Activated T-helper 1 cell treated with anti-CD3 and anti-CD28 coated beads, Interleukin-2, amount 50 U/mL, for 16 hours (primary cell): ENCODE measurements at places on chromosomes 7 and 10.

DNA sequence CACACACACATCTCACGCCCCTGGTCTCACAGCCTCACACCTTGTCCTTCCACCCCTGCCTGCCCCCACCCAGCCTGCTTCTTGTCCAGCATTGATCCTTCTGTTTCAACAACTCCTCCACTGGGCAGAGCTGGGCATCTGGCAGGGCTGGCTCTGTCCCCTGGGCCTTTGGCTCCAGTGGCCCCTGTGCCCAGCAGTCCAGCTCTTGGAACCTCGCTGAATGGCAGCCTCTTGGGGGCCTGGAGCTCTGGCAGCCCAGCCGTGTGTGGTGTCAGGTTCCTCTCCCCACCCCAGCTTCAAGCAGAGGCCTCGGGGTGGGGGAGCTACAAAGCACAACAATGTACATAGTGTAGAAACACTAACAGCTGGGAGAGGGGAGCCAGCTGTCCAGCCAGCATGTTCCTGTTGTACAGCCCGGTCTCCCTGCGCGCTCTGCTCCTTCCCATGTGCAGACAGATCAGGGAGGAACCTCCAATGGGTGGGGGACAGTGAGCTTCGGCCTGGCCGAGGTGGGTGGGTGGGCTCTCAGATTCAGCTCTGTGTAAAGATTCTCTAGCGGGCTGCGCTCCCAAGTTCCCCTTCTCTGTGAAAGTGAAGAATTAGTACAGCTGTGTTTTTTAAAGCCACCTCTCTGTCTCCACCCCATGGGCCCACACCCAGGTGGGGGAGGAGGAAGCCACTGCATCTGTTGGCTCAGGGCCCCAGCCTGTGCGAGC, 19.4 kb downstream of the ZMIZ2 start:
- DNase-seq = no peak

- DNase-seq = no peak
Measured at GRCh38 chr7:50339990-50340500, 35.5 kb downstream of the IKZF1 start.

DNA sequence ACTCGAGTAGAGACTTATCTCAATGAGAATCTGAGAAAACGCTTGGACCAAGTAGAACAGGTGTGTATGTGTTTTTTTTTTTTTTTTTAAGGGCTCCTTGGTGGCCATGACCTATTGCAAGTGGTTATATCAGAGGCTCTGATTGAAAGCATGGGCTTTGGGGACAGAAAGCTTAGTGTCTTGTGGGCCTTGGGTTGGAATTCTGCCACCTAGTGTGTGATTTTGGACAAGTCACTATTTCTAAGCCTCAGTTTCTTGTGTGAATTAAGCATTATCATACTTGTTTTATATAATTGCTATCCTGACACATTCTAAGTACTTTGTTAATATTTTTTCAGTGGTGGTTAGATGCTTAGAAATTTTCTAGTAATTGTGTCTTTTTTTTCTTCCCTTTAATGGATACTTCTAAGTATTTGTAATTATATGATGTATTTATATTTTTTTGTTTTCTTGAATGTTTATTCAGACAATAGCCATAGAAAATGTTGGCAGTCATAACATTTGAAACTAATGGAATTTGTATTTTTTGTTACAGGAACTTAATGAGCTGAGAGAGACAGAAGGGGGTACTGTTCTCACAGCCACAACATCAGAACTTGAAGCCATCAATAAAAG, 33.1 kb downstream of the SMC3 start:
- DNase-seq = no peak

GRCh38 chr10:71079761-71080380, 132.5 kb upstream of the UNC5B start:
- no peak for DNase-seq

- no peak for DNase-seq
Measured at GRCh38 chr10:22683140-22683389, 31.3 kb downstream of the PIP4K2A start.

- DNase-seq = no peak
Measured at GRCh38 chr10:36026081-36026480, 384.0 kb upstream of the FZD8 start.

GRCh38 chr10:25278180-25278579, 103.4 kb downstream of the GPR158 start:
- DNase-seq = no peak

- DNase-seq = no peak
Measured at GRCh38 chr10:123146013-123146893, 1.7 kb upstream of the HMX2 start.

GRCh38 chr10:95793401-95794045, 37.6 kb downstream of the ENTPD1 start:
- DNase-seq = no peak

GRCh38 chr10:132387764-132388210, 9.2 kb upstream of the PWWP2B start:
- DNase-seq = peak; percentile 61

GRCh38 chr7:30805931-30806330, 34.7 kb downstream of the MINDY4 start:
- no peak for DNase-seq

- no peak for DNase-seq
Measured at GRCh38 chr7:30880125-30880720, 31.4 kb upstream of the AQP1 start.

GRCh38 chr7:41323806-41324205, 379.1 kb downstream of the INHBA start:
- DNase-seq = no peak

- DNase-seq = no peak
Measured at GRCh38 chr7:25389489-25390106, 161.3 kb upstream of the NPVF start.

- DNase-seq = no peak
Measured at GRCh38 chr7:155533120-155533826, 13.1 kb downstream of the CNPY1 start.

DNA sequence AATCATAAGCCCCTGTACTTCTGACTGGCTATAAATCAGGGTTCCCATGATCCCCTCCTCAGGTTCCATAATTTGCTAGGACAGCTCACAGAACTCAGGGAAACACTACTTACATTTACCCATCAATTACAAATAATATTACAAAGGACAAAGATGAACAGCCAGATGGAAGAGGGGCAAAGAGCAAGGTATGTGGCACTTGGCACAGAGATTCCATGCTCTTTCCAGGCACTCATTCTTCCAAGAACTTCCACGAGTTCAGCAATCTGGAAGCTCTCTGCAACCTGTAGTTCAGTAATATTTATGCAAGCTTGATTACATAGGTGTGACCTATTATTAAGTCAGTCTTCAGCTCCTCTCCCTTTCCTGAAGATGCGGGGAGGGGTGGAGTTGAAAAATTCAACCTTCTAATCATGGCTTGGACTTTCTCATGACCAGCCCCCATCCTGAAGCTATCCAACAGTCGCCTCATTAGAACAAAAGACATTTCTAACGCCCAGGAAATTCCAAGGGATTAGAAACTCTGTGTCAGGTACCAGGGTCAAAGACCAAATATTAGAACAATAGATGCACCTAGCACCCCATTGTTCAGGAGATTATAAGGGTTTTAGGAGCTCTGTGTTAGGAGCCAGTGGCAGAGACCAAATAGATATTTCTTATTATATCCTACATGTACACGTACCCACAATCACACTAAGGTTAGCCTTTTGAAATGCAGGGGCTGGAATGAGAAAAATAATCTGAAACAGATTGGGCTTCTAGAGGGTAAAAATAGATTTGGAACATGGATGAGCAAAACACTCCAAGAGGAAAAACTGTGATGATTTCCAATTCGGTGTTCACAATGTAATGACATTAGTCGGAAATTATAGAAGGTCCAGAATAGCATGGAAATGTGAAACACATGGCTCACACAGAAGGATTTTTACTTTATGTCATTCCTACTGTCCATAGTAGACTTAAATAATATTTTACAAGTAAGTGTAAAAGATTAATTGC, 7.0 kb downstream of the ANKMY2 start:
- DNase-seq = no peak

DNA sequence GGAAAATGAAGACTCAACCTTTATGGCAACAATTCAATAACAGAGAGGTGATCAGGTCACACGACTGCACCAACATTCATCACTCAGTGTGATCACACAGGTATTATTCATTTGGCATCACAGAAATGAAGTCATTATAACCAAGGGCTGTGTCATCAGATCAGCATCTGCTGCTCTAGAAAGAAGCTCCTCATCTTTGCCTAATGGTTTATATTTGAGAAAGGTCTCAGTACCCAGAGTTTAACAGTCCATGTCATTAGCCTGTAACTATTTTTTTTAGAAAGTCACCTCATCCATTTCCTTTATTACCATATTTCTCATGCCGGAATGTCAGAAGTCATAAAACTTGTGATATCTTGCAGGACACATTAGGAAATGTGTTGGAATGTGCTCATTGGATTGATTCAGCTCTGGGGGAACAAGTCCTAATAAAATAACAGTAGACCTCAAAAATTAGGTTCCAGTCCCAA, 45.1 kb upstream of the PRKG1 start:
- DNase-seq = no peak

DNA sequence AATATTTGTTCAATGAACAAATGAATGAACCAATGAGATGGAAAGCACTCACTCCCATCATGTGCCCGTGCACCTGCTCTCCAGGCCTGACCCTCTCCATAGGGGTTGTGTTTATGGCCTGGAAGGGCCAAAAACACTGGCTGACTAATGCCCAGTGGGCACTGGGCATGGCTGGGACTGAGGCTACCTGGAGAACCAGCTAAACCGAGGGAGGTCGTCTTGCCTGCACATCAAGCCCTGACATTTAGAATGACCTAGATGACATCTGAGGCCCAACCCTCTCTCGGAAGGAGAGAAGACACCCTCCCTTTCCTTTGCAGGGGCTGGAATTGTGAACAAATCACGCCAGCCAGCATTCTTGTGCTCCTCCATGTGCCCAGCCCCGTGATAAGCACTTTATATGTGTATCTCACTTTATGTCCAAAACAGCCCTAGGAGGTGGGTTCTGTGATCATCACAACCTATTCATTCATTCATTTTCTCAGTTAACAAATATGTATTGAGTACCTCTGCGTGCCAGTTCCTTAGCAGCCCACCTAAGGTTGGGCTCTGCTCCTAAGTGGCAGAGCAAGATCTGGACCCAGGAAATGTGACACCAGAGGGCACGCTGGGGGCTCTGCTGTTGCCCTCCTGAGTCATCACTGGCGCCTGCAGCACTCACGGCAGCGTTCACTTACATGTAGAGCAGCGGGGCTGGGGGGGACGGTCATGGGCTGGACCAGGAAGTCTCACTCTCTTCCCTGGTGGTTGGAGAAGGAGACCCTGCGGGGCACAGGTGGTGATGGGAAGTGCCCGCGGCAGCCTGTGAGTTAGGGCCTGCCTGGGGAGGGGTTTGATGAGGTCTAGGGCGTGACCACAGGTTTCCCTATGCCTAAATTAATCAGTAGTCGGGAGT, 52.0 kb downstream of the TSPAN15 start:
- no peak for DNase-seq

DNA sequence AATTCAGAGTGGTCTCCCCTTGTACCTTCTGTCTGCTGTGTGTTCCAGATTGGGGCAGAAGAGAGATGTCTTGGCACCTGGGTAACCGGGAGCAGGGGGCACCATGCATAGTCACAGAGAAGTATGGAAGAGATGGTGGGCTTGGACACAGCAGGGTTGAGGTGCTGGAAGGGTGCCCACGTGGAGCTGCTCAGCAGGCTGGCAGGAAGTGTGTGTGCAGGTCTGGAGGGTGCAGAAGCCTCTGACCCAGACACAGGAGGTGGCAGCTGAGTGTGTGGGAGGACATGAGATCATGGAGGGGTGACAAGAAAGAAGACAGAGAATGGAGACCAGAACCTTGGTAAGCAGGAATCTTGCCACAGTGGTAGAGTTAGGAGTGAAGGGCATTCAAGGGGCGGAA, 42.3 kb upstream of the DUSP5 start:
- no peak for DNase-seq

DNA sequence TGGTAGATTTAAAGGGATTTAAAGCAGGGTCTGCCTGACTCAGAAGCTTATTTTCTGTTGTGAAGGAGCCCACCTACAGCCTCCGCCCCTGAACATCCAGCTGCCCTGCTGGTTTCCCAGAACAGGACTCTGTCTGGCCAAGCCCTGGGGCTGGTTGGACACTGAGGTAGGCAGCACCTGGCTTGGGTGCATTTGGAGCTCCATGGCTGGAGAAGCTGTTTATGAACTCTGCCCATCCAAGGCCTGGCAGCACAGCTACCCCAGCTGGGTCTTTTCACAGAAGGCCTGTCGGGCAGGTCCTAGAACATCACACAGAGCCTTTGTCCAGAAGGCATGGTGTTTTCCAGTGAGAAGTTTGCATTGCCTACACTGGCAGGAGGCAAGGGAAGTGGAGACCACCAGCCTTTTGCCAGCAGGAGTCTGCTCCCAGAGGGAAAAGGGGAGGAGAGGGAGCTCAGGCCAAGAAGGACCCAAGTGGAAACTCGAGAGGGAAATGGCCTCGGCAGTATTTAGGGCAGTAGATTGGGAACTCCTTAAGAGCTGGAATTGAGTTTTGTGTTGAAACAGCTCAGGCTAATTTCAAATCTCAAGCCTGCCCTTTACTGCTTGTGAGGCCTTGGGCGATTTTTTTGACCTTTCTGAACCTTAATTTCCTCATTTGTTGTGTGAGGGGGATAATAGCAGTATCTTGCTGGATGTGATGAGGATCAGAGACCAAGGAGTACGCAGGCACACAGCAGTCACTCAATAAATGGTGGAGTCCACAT, 12.3 kb upstream of the PDCD4 start:
- DNase-seq = no peak

GRCh38 chr10:113161066-113161465, 211.0 kb downstream of the TCF7L2 start:
- no peak for DNase-seq

DNA sequence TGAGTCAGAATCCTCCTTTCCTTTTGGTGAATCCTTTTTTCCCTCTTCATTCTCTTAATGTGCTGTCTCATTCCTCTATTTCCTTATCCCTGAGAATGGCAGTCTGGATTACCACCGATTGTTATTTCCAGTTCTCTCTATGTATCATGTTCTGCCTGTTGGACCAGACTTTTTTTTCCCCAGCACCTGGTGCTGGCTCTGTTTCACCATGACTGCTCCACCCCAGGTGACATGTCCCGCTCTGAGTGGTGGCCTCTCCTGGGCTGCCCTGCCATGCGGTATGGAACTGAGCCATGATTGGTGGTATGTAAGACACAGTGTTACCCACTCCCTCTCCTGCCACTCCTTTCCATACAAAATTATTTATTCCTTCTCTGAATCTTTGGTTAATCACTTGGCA, 399.9 kb downstream of the GATA3 start:
- no peak for DNase-seq

DNA sequence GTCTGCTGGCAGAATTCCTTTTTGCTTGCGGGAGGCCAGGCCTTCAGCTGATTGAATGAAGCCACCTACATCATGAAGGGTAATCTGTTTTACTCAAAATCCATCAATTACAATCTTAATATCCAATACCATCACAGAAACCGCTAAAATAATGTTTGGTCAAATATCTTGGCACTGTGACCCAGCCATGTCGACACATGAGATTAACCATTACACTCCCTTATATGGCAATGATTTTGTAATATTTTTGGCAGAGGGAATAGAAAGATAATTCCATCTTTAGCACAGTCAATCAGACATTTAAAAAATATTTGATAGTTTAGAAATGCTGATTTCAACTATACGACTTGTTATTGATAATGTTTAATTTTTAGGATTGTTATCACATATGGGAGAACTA, 36.5 kb upstream of the SLC39A12 start:
- no peak for DNase-seq

GRCh38 chr7:106329408-106329807, 44.6 kb upstream of the NAMPT start:
- no peak for DNase-seq

GRCh38 chr7:10998996-10999757, 25.5 kb downstream of the PHF14 start:
- DNase-seq = no peak

- DNase-seq = no peak
Measured at GRCh38 chr7:12069757-12070156, 141.3 kb upstream of the TMEM106B start.
